CD4-positive, alpha-beta T cell treated with Interleukin-6 for 4 hours (primary cell): ENCODE measurements at places on chromosomes 5 and 9.
A peak's percentile ranks its signal among the peaks of the same experiment; 100 is the strongest.

DNA sequence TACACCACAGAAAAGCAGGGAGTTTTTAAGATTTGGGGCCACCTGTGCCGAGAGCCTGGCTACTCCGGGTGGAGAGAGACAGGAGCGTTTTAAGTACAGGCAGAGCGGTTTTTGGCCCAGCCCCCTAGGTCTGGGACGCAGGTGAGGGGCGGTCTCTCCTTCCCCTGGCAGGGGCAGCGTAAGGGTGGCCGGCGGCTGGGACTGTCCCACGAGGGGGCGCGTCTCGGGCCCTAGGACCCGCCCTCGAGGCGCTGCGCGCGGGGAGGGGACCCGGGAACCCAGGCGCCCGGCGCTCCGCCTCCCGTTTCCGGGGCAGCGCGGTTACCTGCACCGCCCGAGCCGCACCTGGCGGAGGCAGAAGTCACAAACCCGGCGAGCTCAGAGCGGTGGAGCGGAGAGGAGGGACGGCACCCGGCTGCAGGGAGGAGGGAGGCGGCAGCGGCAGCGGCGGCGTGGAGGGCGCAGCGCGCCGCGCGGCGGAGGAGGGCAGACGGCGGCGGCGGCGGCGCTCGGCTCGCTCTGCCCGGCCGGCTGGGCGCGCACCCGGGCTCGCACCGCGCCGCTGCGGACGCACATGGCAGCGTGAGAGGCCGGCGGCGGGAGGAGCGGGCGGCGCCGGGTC is at the start of gene WWC1:
Gene WWC1, plus strand, starts transcription at position 304 of the 622 bp plus-strand sequence. CDS start 508 bp downstream, outside the sequence.
- peak; percentile 60 for DNase-seq

- DNase-seq = no peak
These were observed 23.8 kb downstream of the C5orf58 start for GRCh38 chr5:170256571-170256970.

DNA sequence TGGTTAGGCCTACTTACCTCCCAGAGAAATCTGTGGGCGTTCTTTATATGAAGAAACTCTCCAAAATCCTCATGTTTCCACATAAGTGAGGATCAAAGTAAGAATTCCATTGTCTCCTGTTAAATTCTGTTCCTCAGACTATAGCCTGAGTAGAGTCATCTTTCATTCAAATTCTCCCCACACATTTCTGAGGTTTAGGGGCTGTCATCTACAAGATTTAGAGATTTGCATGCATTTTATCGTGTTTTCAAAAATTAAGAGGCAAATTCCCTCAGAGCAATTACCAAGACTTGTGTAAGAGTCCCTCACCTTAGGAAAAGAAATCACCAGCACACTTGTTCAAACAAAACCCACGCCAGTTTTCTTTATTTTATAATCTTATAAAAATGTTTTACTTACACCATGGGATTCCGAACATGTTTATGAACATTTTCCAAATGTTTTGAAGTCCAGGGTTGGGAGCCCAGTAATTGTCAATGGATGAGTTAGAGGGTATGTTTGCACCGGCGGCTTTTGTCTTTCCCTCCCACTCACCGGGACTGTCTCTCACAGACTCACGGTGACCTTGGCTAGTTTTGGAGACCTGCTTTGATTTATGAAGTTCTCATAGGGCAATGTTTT is 367.6 kb downstream of the ENC1 start:
- no peak for DNase-seq

GRCh38 chr9:36772449-36773403 is 200.0 kb downstream of the MELK start:
- no peak for DNase-seq

DNA sequence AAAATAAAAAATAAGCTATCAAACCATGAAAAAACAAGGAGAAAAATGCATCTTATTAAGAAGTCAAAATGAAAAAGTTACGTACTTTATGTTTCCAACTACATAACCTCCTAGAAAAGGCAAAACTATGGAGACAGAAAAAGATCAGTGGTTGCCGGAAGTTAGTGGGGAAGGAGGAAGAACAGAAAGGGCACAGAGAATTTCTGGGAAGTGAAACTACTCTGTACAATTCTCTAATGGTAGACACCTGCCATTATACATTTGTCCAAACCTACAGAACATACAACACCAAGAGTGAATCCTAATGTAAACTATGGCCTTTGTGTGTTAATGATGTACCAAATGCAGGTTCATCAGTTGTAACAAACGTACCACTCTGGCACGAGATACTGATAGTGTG is 25.3 kb downstream of the SMU1 start:
- DNase-seq = no peak

DNA sequence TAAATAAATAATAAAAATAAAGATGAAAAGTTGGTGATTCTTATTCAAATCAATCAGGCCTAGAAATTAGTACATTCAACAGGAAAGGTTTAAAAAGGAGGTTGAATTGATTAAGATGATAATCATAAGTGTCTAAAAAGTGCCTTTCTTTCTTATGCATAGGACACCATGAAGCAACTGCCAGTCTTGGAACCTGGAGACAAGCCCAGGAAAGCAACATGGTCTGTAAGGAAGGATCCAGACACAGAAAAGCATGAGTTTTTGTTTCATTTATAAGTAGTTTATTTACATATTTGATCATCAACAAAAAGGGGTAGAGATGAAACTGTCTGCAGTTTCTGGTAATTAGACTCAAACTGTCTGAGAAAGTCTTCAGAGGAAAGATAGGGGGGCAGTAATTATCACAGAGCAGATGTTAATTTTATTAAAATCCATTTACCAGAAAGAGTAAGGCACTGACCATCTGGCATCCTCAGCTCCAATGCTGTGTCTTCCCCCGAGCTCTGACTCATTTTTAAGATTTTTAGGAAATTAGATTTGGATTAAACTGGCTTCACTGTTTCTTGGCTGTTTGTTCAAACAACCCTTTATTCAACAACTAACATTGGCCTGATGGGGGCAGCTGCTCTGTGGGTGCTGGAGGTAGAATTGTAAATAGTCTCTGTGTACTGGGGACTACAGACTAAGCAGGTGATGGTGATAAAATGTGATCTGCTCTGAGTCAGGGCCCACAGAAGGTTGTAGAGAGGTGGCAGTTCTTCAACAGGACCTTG is 2.7 kb downstream of the RABEPK start:
- DNase-seq = no peak

DNA sequence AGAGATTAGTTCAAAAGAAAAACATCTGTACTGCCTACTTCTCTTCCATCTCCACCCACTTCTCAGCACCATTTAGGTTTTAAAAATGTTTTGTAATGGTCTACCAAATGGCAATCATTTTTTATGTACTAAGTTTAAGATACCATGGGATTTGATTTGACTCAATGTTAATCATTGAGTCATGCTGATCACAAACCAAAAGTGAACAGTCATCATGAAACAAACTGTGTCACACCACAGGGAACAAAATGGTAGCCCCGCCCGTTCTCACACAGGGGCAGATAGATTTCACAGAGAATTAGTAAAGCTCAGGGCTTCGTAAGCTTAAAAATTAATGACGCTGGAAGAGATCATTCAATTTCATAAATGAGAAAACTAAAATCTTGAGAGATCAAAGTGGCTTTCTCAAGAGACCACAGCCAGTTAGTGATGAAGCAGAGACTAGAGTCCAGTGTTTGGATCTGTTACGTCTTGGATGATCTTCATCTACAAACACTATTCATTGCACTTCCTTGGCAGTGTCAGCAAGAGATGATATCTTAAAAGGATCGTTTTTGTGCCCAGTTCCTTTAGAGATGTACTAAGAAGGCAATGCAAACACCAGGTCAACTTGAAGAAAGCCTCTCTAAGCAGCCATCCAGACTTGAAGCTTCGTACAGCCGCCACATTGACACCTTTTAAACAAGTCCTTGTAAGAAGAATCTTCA is 33.9 kb upstream of the TRIO start:
- DNase-seq = no peak

DNA sequence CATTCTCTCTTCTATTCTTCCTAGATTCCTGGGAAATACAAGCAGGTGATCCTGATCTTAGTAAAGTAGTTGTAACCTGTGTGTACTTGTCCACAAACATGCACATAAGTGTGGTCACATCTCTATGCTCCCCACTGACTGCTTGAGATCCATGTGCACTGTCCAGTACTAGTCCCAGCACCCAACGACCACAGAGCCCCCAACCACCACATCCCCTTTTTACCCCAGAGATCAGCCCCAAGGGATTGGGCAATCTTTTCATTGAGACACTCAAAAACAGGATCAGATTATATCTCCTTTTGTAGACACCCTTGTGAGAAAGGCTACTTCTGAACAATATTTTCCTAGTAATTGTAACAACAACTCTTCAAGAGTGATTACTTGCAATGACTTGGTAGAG is 240.6 kb downstream of the ACTL7B start:
- no peak for DNase-seq

DNA sequence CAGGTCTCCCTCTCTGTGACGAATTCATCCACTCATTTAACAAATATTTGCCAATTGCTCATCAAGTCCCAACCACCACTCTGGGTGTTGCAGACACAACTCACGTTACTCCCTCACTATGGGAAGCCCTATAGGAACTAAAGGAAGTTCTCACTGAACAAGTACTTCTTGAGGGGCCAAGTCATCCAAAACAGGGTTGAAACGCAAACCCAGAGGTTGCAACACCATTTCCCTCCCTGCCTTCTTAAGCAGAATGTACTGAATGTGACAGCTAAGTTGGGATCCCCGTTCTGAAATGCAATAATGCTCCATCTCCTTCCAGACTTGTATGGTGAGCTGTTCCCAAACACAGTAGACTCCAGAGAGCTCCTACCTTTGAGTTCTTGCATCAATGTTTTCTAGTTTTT is 34.3 kb downstream of the EPB41L4B start:
- DNase-seq = no peak

GRCh38 chr5:6652025-6652424 is 18.8 kb downstream of the SRD5A1 start:
- no peak for DNase-seq

DNA sequence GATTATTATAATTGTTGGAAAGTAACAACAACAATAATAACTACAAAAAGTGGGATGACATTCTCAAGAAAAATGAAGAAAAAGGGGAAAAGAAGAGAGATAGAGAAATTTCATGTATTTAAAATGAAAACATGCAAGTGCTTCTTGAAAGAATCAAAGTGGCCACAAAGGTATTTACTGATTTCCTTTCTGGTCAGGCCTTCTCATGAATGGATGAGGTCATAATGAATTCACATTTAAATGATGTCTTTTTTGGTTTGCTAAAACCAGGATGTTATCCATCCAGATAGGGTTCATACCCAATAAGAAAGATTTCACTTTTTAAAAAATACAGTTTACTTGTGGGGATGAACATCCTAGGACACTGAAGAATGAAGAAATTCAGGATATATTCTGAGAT is 446.4 kb upstream of the PTGER4 start:
- DNase-seq = no peak

DNA sequence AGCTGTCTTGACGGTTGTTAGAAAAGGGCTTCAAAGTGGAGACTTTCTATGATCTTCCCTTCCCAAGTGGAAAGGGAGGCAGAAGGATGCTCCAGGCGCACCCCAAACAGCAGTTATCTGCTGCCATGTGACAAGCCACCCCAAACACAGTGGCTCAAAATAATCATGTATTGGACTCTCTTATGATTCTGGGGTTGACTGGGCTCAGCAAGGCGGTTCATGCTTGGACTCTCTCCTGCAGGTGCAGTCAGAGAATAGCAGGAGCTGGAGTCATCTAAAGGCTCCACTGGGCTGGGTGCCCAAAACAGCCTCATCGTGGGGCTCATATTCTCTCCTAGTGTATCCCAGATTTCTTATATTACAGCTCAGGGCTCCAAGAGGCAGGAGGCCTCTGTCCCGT is 177.6 kb upstream of the IER5L start:
- no peak for DNase-seq

DNA sequence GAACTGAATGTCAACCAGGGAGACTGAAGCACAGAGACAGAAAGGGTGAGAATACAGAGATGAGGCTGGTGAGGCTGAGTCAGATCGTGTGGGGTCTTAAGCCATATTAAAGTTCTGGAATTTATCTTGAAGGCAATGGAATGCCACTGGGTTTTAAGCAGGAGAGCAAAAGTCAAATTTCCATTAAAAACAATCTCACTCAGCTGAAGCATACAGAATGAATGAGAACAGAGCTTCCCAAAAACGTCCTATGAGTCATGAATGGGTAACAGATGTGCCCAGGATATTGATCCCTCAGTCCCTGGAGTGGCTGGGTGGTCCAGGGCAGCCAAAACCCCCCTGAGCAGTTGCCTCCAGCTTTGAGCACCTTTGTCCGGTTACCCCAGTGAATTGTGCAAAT is 44.9 kb downstream of the PFDN1 start:
- no peak for DNase-seq

GRCh38 chr9:81522716-81523551 is 166.4 kb downstream of the TLE1 start:
- DNase-seq = no peak

- no peak for DNase-seq
These were observed 34.5 kb downstream of the BRINP1 start for GRCh38 chr9:119334745-119335144.

DNA sequence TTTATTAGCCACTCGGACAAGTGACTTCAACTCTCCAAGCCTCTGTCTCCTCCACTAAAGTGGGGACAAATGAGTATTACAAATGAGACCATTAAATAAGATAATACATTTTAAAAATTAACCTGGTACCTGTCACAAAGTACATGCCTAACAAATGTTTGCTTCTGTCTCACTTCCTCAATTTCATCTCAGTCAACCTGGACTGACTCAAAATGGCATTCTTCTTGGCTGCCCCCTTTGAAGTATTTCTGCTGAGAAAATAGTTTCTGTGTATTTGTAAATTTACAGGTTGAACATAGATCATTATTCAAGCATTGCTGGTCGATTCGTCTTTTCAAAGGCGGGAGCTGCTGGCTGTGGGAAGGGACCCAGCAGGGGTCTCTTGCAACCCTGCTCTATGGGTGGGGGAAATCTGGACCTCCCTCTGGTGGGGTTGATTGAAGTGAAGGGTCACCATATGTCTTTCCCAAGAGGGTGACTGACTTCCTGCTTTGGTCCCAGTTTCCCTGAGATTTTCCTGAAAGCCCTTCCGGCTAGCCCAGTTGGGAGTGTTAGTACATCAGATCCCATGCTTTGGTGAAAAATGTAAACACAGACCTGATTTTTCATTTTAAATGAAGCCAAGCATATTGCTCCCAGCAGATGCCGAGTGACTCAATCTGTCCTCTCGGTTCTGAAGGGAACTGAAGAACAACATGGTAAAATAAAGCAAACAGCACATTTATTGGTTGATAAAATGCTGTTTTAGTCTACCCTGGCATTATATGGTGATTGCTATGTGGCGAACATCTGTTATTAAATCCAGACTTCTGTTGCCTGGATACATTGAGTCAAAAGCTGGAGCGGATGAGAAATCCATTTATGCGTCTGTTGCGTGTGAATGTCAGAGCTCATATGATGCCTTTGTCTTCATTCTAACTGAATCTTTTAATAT is 73.0 kb downstream of the KCNIP1 start:
- DNase-seq = no peak

- no peak for DNase-seq
These were observed 48.8 kb downstream of the NTNG2 start for GRCh38 chr9:132210472-132211145.

DNA sequence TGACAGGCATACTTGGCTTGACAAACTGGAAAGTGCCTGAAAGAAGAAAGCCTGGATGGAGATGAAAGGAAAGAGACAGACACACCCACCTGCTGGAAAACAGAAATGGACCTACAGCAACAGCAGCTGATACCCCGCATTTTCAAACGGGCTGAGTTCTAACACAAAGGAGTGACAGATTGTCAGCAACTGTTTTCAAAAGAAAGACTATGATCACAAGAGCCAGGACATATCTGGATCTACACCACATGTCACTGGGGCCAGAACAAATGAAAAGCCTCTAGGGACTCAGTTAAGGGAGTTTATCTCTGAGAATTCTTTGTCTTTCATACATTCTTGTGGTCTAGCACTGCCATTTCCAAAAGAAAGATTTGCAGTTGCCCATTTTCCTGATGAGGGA is 24.1 kb upstream of the FST start:
- no peak for DNase-seq

- no peak for DNase-seq
These were observed 376.9 kb downstream of the DTWD2 start for GRCh38 chr5:118611332-118611945.
